ENCODE measurements at places on chromosomes 13 and 19.

DNA sequence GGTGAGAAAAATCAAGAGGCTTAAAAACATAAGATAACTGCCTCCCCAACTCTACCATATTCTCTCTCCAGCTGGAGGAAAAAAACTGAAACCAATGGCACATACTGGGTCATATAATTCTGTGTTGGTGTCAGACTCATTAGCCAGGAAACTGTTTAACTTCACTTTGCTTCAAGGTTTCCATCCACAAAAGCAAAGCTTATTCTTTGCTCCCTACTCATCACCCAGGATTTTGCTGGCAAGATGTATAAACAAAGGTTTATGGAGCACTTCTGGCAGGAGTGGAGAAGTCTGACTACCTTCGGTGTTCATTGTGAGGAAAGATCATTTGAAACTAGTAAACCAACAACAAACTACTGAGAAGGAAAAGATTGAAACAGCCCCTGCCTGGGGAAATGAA is 197.5 kb upstream of the SERP2 start:
- no peak for DNase-seq

GRCh38 chr13:23859455-23859854 is 29.7 kb downstream of the MIPEP start:
- no peak for DNase-seq

GRCh38 chr13:112133499-112134390 is 66.8 kb downstream of the SOX1 start:
- no peak for DNase-seq

DNA sequence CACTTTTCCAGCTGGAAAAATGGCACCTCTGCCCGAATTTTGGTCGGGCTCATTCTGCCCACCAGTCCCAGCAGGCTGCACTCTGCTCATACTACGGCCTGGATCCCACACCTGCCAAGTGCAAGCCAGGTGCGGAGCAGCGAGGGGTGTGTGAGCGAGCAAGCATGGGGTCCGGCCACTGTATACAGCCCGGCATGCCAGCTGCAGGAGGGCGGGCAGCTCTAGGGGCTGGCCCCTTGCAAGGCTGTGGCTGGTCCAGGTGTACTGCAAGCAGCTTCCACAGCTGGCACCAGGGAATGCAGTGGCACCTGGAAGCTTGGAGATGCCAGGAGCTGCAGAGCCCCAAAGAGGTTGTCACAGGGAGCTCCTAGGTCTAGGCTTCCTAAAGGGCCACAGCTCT is 2.7 kb upstream of the INTS6 start:
- no peak for DNase-seq

DNA sequence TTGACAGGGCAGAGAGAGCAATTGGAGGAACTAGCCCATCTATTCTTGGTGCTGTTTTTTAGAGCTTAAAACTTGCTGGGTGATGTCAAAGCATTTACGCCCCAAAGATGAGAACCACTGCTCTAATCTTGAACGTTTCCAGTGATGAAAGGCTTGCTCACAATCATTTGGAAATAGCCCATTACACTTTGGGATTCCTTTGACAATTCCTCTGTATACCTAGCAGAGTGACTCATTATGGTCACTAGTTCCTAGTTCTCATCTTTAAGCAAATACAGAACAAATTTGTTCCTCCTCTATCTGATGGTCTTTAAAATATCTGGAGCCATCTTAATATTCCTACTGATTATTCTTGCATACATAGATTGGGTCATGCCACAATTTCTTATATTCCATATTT is 112.3 kb downstream of the GPC6 start:
- DNase-seq: no peak

GRCh38 chr13:28744091-28744536 is 25.3 kb upstream of the SLC46A3 start:
- no peak for DNase-seq

Data from SIG-M5 (cell line).